ENCODE measurements at places on chromosomes 12 and 14.

- DNase-seq, result peak; percentile 63
Observed at GRCh38 chr12:90331262-90331661, 622.6 kb upstream of the ATP2B1 start.

DNA sequence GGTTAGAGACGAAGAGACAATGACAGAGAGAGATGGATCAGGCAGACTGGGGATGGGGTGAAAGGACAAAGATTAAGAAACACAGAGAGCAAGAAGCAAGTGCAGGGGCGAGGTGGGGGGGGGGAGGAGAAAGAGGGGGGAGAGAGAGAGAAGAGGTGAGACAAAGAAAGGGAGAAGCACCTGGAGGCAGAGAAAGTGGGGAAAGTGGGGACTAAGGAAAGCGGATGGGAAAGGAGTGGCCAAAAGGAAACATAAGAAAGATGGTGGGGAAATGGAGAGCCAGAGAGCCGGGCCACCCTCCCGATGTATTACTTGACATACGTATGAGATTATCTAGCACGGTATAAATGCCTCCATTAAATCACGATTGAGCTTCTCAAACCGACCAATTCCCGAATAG is 18.5 kb upstream of the TBX3 start:
- DNase-seq, result no peak

DNA sequence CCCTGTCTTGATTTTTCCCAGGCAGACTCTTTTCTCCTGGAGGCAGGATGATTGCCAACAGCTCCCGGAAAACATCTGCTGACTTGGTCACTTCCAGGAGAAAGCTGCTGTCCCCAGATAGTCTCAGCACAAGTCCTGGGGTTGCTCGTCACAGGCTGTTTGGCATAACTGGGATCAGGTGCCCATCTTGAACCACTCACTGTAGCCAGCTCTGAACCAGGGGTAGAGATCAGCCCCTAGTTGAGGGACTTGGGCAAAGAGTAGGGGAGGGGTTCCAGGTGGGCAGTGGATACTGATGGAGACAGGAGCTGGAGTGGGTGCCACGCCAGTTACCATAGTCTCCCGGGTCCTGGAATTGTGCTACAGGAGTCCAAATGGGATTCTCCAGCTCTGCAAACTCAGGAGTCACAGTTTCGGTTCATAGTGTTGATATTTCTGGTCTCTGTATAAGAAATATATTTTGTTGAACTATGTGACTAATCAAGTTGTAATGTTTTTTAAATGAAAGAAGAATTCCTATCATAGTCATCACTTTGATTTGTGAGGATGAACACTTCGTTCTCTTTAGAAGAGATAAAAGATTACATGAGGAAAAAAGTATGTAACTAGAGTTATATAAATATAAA is 1154.5 kb downstream of the AACS start:
- no peak for DNase-seq

DNA sequence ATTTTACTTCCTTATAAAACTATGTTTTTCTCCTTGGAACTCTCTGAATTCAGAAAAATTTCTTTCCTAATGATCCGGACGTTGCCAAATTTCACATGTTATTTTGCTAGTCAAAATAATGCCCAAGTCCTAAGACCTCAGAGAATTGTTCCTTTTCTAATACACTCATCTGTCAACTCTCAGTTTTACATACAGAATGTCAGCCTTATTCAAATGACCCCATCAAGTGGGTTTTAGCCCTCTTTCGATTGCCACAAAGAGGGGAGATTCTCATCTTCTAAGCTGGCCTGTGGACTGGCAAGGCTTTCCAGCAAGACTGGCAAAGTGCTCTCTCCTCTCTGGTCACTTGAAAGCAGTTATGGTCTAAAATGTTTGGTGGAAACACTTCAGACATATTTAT is 99.3 kb upstream of the GPHB5 start:
- no peak for DNase-seq

DNA sequence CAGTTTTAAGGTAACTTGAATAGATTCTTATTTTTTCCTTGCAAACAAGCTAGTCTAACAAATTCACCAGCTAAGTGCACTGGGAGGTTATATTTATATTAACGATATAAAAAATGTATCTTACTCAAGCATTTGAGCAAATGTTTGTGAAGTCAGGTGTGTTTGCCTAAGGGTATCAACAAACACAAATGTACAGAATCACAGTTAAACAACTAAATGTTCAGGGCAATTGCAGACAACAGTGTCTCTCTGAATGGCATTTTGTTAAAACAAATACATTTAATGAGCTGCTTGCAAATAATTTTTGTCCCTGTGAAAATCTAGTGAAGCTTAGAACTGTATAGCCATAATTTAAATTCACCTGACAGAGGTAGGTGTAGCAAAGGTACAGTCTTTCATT is 28.2 kb upstream of the FLRT2 start:
- no peak for DNase-seq

GRCh38 chr12:11764837-11765236 is 115.4 kb downstream of the ETV6 start:
- DNase-seq, result no peak

- DNase-seq, result no peak
Observed at GRCh38 chr14:105218611-105219010, 29.7 kb upstream of the BTBD6 start.

GRCh38 chr12:90069711-90070110 is 361.1 kb upstream of the ATP2B1 start:
- peak; percentile 95 for DNase-seq

- no peak for DNase-seq
Observed at GRCh38 chr14:72578514-72578913, 315.4 kb downstream of the DPF3 start.

- DNase-seq, result peak; percentile 29
Observed at GRCh38 chr12:102879144-102879763, 37.8 kb downstream of the PAH start.

GRCh38 chr14:67457782-67458181 is 30.7 kb downstream of the TMEM229B start:
- peak; percentile 88 for DNase-seq

DNA sequence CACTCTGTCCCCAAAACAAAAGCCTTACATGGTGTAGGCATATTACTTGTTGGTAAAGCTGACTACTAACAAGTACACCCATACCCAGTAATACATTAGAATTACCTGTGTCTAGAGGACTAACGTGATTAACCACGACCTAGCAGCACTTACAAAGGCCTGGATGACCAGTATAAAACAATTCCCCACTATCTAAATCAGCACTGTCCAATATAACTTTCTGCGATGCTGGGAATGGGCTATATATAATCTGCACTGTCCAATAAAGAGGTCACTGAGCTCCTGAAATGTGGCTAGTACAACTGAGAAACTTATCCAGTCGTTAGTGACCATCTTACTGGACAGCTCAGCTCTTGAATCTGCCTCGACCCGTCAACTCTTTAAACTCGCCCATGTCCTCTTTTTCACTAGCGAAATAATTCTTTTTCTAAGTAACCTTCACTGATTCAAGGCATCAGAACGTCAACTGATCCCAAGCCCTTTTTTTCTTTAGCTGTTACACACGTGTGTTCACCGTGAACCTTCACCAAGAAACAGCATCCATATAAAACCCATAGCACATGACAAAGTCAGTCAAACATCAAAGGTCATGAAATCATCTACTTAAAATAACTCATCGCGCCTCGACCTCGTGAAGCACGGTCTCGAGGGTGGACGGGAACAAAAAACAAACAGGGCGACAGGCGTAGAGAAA is 905 bp upstream of the CIPC start:
- DNase-seq, result peak; percentile 51

- no peak for DNase-seq
Observed at GRCh38 chr14:64174922-64175782, 119.0 kb downstream of the ESR2 start.

DNA sequence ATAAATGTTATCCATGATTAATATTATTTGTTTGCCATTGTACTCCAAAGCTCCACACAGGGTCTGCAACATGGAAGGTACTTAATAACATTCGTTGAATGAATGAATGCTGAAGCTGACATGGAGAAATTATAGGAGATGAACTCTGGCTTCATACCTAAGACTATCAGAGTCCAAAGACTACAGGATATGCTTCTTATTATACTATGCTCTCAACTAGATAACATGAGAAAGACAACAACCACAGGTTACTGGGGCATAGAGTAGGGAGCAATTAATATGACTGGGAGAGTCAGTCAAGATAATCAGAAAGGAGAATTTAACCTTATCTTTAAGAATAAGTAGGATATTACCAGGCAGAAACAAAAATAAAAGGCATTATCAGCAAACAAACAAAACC is 236.3 kb upstream of the SOX5 start:
- DNase-seq, result no peak

DNA sequence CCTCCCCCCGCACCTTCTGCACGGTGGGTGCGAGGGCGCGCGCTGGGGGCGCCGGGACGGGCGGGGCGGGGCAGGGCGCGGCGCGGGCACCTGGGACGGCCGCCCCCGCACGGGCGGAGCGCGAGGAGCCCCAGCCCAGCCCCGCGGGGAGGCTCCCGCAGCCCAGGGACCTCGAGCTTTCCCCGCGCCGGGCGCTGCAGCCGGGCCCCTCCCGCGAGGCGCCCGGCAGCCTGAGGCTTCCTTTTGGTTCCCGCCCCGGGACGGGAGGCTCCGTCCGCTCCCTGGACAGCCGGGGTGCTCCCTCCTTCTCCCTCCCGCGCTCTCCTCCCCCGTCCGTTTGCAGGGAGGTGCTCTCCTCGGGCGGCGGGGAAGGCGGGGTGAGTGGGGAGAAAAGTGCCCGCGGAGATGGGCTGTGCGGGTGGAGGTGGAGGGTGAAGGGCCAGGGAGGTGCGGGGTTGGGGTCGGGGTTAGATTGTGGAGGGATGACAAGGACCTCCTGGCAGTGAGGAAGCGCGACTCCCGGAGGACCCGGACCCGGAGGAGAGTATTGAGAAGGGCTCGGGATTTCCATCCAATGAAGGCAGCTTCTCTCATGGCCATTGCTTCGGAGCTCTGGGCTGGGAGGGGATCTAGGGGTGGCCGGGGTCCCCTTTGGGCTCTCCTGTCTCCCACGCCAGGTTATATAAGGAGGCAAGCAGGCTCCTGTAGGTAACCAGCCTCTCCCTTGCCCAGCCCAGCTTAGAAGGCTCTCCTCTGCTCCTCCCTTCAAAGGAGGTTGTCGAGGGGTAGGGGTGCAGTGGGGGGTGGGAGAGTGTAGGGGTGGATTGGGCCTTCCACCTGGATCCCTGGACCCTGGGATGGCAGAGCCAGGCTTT is 645 bp downstream of the JDP2 start:
- peak; percentile 51 for DNase-seq

GRCh38 chr14:33493266-33493665 is 457.6 kb downstream of the EGLN3 start:
- no peak for DNase-seq

GRCh38 chr14:81401420-81402122 is 1.4 kb upstream of the STON2 start:
- no peak for DNase-seq

DNA sequence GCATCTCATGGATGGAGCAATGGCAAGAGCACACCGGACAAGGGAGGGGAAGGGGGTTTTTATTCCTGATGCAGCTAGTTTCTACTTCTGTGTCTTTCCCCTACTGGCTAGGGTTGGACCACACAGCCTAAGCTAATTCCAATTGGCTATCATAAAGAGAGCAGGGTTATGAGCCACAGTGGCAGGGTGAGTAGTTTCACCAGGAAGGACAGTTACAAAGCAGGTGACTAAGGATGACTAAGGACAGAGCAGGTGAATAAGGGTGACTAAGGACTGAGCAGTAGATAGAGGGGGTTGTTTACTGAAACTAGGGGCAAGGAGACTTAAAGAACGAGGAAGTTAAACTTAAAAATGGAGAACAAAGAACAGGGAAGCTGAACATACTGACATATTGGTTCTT is 321.4 kb upstream of the SEL1L start:
- DNase-seq, result no peak

DNA sequence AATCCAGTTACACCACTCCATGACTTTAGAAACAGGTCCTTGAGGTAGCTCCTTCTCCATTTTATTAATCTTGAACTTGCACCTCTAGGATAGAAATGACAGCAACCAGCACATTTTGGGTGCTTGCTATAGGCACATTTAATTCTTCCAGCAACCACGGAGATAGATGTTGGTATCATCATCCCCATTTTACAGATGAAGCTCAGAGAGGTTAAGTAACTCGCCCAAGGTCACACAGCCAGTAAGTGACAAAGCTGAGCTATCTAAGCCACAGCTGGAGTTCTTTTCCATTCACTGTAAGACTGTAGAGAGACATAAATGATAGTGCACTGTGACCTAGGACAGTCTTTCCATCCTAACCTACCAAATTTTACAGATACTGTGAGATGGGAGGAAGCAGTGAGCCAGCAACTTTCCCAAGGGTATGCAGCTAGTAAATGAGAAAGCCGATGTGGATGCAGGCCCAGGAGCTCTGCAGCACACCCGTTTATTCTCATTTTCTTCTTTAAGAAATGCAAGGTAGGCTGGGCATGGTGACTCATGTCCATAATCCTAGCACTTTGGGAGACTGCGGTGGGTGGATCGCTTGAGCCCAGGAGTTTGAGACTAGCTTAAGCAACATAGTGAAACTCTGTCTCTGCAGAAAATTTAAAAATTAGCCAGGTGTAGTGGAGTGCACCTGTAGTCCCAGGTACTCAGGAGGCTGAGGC is 103.2 kb downstream of the TBX5 start:
- no peak for DNase-seq

DNA sequence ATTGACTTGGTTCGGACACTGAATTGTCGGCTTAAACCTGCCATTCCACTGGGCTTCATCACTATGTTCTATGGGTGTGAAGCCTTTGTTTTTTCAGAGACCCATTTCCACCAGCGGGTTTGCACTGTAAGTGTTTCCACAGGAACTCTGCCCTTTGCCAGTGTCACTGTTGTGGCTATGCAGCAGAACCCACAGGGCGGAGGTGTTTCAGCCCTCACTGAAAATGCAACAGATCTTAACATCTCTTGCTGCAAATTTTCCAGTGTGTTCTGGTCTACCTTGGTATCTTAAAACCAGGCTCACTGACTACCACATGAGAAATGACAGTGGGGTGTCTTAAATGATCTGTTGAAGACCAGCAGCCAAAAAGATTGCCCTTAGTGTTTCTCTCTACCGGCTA is 21.1 kb downstream of the PRKCH start:
- no peak for DNase-seq

- no peak for DNase-seq
Observed at GRCh38 chr12:71838676-71839075, 883 bp upstream of the TBC1D15 start.

GRCh38 chr12:53600490-53601295 is 25.5 kb downstream of the ATF7 start:
- DNase-seq, result no peak

DNA sequence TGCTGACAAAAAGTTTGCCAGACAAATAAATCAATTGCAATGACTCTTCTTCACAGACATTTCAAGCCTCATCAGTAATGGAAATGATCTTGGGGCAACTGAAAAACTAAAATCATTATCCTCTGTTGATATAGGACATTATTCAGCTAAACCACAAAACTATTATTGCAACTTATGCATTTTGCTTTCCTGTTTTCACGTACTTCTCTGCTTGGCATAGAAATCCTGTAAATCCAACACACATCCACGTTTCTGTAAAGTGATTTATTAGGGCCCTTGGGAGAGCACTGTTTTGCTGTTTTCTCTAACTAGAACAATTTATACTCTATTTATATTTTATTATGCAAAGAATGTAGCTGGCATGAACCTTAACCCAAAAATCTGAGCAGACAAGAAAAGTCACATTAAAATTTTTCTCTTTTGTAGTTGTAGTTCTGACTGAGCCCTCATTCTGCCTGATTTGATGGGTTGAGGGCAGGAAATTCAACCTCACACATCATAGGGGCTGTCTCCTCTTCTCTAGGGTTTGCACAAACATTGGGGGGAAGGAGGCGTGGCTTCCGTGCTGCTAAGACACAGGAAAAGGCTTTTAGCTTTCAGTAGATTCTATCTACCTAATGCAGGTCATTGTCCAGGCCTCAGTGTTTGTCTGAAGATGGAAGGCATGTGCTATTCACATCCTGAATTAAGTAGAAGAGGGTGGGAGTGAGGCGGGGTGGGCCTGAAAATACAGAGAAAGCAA is 11.5 kb upstream of the NUP107 start:
- no peak for DNase-seq

All from G401 (cell line).